ENCODE measurements at places on chromosomes 6 and 20.

- no peak for DNase-seq
These were observed 73.1 kb downstream of the PTCHD4 start for GRCh38 chr6:48037946-48038345.

GRCh38 chr6:28258877-28259777 is at the start of gene NKAPL:
NKAPL (plus strand) TSS chr6:28259297; CDS start chr6:28259372, 75 bp downstream.
- DNase-seq = no peak

- no peak for DNase-seq
These were observed 20.0 kb upstream of the SPO11 start for GRCh38 chr20:57309544-57310115.

- no peak for DNase-seq
These were observed 62.4 kb upstream of the TMEM200A start for GRCh38 chr6:130303431-130303830.

DNA sequence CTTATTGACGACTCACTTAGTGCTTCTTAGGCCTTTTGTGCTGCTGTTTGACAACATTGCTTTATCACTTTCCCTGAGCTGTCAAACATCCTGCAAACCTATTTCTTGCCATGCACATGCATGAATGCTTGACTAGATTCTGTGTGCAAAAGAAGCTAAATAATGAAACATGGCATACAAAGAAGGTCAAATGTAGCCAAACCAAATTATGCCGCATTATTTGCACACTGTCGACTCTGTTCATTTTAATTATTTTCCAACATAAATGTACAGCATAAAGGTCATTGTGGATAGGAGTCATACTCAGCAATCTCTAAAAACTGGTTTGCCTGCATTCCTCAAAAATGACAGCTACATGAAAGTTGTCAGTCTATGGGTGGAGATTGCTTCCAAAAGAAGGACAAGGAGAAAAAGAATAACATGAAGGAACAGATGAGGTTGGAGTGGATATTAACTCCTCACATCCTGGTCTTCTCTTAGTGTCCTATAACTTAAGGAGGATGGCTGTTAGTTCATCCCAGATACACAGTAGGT is 123.1 kb upstream of the STXBP5 start:
- no peak for DNase-seq

GRCh38 chr20:33843854-33844253 is 32.7 kb downstream of the CHMP4B start:
- no peak for DNase-seq

GRCh38 chr6:155128977-155129376 is 133.9 kb downstream of the TIAM2 start:
- no peak for DNase-seq

GRCh38 chr6:166538297-166539010 is 48.0 kb downstream of the RAMACL start:
- DNase-seq = no peak

- no peak for DNase-seq
These were observed 28.2 kb upstream of the RAB23 start for GRCh38 chr6:57250348-57250747.

- DNase-seq = no peak
These were observed 50.8 kb upstream of the AIG1 start for GRCh38 chr6:143009851-143010250.

DNA sequence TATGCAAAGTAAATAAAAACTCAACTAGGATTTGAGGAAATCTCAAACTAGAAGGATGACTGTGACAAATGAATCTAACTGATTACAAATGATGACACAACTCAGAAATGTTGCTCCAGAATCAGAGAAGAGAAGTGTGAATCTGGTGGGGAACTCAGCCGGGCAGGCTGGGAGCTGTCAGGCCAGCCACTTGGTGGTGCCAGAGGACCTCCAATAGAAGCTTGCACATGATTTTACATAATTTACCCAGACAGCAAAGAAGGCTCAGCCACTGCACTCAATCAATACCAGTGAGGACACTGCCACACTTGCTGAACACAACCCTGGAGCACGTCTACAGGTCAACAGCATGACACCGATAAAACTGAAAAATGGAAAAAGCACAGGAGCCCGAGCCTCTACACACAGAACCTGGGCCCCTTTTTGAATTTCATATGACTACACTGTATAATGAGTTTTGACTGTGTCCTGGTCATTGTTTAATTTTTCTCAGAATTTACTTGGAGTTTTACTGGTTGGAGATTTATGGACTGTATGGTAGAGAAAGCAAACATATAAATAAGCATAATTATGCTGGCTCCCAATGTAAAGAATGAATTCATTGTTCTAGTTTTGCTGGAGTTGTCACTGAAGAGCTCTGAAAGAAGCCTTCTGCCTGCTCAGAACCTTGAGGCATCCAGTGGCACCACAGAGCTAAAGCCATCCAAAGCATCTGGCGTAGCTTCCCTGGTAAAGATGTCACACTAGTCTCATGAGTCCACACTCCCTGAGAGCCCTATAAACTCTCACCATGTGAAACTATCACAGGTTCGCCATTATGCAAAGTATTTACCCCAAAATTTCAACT is 296.5 kb downstream of the THBS2 start:
- peak; percentile 38 for DNase-seq

DNA sequence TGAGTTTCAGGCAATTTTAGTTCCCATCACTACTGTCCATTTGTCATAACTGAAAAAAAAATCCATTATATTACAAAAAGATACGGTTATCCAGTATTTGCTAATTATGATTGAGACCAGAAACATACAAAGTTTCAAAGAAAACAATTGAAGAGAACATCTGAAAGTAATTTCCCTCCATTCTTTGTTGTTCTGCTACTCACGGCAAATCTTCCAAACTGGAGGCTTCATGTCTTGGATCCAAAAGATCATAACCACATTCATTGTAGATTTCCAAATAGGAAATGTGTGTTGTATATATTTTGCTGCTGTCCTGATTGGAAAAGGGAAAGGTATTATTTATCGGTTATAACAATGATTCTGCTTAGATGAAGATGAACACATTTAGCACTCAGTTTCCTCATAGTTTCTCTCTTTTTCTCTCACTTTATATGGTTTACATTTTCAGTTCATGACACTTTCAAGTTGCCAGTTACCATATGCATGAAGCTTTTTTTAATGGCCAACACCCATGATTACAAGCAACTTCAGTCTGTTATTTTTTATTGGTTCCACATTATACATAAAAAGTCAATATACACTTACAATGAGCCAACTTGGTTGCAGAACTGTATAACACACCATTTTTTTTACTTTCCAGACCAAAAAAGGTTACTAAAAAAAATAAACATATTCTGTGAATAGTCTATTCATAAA is 90.4 kb downstream of the KIF6 start:
- no peak for DNase-seq

DNA sequence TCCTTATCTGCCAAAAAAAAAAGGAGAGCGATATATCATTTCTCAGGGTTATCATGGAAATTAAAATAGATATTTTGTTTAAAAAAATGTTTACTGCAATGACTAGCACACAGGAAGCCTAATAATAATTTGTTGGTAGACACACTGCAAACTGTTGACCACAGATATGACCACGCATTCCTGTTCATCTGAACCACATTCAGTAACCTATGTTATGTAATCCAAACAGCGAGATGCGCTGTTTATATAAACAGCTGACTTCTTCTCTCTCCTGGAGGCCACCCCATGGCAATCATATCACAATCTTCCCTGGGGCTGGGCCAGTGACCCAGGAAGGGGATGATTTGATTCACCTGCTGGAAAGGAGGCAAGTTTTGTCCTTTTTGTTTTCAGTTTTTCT is 129.3 kb upstream of the UST start:
- DNase-seq = no peak

Data from DMS153 (cell line).